ENCODE measurements at places on chromosomes 3 and 15.

- DNase-seq = no peak
Measured at GRCh38 chr3:20380295-20380694, 194.3 kb upstream of the SGO1 start.

DNA sequence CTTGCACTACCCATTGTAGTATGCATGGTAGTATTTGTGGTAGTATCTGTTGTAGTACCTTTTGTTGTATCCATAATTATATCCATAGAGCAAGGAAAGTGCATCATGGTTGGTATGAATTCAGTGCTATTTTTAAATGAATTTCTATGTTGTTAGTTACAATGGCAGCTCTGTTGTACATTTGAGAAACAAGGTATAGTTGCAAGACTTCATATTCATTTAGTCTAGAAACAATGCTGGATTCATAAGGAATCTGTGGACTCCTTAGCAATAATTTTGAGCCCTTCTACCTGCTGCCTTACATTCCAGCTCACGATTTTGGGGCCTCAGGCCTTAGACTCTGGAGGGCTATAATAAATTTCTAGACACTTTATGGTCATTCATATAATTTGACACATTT, 141.8 kb downstream of the FAM43A start:
- DNase-seq = no peak

DNA sequence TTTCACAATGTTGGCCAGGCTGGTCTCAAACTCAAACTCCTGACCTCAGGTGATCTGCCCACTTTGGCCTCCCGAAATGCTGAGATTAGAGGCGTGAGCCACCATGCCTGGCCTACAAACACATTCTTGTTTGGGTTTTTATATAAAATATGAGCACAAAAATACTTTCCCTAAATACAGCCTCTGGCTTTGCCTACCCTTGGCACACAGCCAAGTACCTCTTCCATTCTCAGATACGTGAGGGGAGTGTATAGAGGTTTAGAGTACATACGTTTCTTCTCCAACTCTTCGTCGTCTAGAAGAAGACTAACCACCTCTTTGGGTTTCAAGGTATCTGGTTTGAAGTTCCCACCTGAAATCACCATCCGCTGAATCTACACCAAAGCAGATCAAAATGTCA, 33.5 kb downstream of the CHAC1 start:
- DNase-seq = no peak

DNA sequence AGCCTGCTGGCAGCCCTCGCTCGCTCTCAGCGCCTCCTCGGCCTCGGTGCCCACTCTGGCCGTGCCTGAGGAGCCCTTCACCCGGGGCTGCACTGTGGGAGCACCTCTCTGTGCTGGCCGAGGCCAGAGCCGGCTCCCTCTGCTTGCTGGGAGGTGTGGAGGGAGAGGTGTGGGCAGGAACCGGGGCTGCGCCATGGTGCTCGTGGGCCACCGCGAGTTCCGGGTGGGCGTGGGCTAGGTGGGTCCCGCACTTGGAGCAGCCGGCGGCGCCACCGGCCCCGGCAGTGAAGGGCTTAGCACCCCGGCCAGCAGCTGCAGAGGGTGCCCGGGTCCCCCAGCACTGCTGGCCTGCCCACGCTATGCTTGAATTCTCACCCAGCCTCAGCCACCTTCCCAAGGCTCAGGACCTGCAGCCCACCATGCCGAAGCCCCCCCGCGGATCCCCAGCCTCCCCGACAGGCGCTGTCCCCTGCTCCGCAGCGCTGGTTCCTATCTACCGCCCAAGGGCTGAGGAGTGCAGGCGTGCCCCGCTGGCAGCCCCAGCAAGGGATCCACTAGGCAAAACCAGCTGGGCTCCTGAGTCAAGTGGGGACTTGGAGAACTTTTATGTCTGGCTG, 863.3 kb downstream of the IGSF11 start:
- no peak for DNase-seq

DNA sequence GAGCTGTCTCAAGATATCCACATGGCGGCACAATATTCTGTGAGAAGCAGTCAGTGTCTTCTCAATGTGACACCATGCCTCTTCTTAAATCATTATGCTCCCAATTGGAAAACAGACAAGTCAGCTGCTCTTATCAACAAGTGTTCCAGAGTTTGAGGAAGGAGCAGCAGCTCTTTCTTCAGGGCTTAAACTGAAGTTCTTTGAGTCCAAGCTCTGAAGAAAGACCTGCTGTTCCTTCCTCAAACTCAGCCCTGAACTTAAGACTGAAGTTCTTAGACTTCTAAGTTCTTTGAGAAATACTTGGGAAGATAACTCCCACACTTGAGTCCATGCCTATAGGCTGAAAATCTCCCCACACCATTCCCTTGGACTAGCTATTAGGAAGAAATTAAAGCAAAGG, 43.4 kb downstream of the NPTN start:
- DNase-seq = no peak

GRCh38 chr3:20350449-20350848, 164.4 kb upstream of the SGO1 start:
- DNase-seq = no peak
